Activated CD4-positive, CD25-positive, alpha-beta regulatory T cell (primary cell): ENCODE measurements at places on chromosomes 12 and 14.

DNA sequence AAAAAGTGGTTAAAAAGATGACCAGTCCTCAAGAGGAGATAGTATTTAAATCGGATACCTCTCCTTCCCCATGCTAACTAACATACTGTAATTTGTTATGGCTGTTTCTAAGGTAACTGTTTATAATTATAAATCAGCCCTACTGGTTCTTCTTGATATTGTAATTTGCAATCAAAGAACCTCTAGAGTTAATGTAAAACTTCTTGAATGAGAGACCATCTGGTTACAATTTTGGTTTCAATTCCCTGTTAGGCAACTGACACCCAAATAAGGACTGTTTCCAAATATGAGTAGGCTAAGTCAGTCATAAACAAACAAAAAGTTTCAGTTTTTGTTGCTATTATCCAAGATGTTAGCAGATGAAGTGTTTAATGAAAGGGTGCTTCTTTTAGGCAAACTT lies 120.2 kb upstream of the DNM1L start:
- no peak for DNase-seq

DNA sequence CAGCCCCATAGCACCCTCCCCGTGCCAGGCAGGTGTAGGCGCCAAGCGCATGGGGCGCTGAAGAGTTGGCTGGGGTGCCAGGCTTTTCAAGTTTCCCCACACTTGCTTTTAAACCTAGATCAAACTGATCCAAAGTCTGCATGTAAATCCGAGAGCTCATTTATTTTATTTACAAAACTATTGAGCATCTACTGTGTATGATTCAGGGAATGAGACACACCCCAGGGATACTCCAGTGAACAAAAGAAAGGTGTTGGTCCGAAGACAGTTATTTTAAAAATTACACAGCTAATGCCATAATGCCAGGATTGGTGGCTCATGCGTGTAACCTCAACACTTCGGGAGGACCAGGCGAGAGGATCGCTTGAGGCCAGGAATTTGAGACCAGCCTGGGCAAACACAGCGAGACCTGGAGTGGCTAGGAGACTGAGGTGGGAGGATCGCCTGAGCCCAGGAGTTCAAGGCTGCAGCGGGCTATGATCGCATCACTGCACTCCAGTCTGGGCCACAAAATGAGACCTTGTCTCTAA lies 780 bp upstream of the SLC41A2 start:
- DNase-seq: no peak

DNA sequence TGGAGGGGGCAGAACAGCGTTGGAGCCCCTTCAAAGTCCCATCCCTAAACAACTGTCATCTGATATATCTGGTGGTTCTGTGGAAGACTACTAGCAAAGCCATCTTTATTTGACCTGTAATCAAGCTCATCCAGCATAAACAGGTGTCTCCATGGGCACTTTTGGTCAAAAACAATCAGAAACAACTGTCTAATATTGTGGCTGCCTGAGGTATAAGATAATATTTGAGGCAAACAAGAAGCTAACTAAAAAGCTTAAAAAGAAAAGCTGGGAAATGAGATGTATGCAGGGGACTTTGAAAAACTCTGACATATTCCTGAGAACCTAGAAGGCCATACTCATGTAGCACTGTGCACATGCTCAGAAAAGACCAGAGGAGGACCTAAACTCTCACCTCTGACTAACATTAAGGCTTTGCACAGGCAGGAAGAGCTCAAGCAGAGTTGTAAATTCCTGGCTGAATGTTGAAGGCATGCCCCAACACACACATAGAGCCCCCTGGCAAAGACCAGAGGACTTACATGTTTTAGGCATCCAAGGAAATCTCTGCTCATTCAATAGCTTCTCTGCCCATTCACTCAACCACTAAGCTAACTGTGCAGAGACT lies 27.2 kb upstream of the AP4S1 start:
- DNase-seq: no peak

- DNase-seq: no peak
These were observed 375.3 kb downstream of the SEC23A start for GRCh38 chr14:38727731-38728130.

- no peak for DNase-seq
These were observed 33.4 kb upstream of the TXNRD1 start for GRCh38 chr12:104182144-104182543.

DNA sequence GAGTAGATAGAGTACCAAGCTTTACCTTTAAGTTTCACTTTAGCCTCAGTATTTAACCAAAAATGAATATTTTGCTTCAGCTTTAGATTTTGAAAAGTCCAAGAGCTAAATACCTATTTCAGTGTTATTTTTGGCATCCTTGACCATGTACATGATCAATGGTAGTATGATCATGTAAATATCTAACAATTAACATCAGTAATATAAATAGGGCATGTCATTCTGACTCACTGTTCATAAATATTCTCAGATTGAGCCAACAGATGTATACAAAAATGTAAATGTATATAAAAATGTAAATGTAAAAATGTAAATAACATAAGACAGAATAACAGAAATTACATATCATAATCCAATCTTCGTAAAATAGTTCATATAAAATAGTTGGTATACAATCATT lies 15.3 kb upstream of the NOXRED1 start:
- DNase-seq: no peak

GRCh38 chr12:58575256-58575655 lies 345.0 kb downstream of the LRIG3 start:
- DNase-seq: no peak
